Activated CD8-positive, alpha-beta memory T cell treated with anti-CD3 and anti-CD28 coated beads, Interleukin-2, amount 50 U/mL, for 4 hours (primary cell): ENCODE measurements at places on chromosomes 3 and 15.

- DNase-seq: no peak
These were observed 366.5 kb downstream of the GAP43 start for GRCh38 chr3:115989684-115990421.

GRCh38 chr15:66323312-66323928, 30.1 kb downstream of the DIS3L start:
- DNase-seq: no peak

GRCh38 chr3:120348065-120348990, 826 bp downstream of the LRRC58 start:
- peak; percentile 51 for DNase-seq

DNA sequence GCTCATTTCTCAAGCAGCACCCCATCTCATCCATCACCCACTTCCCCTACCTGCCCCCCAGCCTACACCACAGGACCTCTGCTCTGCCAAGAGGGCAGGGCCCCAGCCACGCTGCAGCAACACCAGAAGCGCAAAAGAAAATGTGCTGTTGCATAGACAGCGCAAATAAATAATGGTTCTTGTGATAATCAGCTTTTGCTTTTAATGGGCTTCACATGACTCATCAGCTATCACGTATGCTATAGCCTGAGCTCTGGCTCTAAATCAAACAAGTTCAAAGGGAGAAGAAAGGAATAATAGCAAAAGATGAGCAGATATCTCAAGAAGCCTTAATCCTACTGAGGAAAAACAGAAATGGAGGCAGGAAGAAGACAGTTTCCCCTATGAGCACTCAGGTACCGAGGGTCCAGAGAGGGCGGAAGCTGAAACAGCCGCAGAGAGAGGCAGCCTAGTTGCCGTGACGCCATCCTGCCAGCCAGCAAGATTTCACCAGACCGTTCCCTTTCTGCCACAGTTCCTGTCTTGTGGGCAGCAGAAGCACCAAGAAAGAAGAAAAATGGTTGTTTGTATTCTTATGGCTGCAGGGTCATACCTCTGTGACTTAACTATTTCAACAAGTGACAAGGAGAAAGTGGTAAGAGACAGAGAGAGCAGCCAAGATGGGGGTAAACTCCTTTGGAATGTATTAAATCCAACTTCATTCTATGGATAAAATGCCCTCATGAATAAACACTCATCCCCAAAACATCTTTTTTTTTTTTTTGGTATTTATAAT, 22.0 kb downstream of the RAB27A start:
- peak; percentile 62 for DNase-seq
